ENCODE measurements at places on chromosomes 1 and 21.

- DNase-seq = no peak
These were observed 156.7 kb downstream of the NR5A2 start for GRCh38 chr1:200184196-200184595.

DNA sequence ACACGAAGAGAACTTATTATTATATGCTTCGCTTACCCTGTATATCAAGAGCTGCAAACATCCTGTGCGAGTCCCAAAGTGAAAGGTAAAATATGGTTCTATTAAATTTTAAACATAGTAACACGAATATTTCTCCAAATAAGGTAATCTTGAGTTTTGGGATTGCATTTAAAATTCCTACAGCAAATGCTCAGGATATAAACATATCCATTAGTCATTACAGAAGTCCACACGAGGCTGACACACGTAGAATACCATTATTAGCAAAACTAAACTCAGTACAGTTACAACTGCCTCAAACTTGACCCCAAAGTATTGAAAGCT, 282 bp upstream of the LYPLAL1 start:
- no peak for DNase-seq

DNA sequence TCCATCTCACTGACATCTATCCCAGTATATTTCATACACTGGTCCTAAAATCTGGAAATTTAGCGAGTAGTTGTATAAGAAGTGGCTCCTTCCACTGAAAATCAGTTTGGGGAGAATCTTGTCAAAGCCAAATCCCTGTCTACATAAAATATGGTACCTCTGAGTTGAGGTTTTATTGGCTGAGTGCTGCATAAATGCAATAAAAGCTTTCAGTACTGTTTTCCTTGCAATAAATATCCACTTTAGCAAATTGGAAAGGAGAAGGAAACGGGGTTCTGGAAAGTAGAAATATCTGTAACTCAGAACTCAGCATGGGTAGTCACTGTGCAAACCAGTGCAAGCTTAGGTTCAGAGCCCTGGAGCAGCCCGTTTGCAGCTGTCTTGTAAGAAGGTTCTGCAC, 580.2 kb downstream of the SMYD3 start:
- no peak for DNase-seq

DNA sequence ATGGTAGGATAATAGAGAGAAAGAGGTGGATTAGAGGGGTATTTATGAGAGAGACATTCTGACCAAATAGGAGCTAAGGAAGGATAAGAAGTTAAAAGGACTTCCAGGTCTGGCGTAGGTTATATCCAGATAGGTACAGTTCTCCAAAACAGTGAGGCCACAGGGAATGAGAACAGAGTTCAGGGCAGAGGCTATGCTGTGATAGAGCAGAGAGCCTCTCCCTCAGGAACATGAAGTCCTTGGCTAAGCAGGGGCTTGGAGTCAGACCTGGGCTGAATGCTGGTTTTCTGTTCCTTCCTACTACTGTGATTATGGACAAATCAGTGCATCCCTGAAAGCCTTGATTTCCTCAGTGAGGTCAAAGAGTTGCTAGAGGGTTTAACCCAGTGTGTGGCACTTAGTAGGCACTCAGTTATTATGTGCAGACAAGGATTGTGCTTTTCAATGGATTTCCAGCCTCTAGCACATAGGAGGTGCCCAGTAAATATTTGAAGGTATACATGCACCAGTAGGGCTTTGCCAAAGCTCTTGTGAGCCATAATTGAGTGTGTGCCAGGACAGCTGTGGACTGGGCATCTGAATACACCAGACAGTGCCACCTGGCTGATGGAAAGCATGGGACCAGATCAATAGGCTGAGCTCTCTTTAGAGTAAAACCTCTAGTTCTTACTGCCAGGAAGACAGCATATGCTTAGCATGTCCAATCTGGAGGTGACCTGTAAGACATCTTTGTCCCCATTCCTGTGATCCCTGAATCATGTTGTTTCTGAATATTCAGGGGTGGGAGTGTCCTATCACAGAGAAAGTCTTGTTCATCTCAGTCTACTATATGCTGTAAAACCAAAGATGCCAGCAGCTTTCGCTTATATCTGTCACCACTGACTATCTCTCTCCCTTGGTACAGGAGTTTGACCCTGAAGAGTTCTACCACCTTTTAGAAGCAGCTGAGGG, 111.1 kb downstream of the PIK3R3 start:
- DNase-seq = no peak

GRCh38 chr1:61426254-61426653, 298.7 kb downstream of the TM2D1 start:
- DNase-seq = no peak

- no peak for DNase-seq
These were observed 16.9 kb upstream of the MCL1 start for GRCh38 chr1:150596095-150596892.

DNA sequence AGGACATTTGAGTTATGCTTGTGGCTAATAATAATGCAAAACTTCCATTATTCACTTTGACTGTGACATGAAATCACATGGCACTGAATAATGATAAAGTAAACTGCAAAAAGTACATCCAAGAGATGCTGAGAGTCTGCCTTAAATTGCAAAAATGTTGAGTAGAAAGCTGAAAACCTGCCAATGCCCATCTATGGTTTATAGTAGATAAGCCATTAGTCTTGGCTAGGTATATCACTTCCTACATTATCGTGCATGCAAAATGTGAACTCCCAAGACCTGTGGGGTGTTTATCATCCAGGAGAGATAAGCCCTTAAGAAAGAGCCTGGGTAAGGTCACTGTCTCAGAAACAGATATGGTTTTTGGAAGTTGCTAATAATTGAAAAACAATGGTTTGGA, 208.7 kb upstream of the DPYD start:
- DNase-seq = no peak

GRCh38 chr1:109084563-109085517, 5.7 kb upstream of the TMEM167B start:
- DNase-seq = no peak

GRCh38 chr1:179164494-179164893, 65.0 kb downstream of the ABL2 start:
- no peak for DNase-seq

GRCh38 chr1:12475530-12475934, 142.5 kb downstream of the DHRS3 start:
- DNase-seq = peak; percentile 31

- no peak for DNase-seq
These were observed 283.9 kb downstream of the LRRC40 start for GRCh38 chr1:69921486-69921885.

DNA sequence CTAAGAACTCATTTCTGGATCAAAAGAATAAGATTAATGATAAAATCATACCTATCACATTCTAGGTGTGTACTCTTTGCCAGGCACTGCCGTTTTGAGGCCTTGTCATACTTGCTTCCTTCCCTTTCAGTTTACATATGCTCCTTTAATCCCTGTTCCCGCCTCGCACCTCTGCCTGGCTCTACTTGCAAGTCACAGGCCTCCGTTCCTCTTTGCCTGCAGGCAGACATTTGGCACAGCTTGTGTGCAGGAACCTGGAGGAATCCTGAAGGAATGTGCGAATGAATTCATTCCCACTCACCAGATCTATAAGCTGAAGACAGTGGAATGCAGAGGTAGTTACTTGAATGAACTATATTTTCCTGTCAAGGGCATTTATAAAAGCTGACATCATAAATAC, 13.8 kb downstream of the WLS start:
- no peak for DNase-seq

All from activated CD4-positive, alpha-beta T cell treated with anti-CD3 and anti-CD28 coated beads, Interleukin-2, Interleukin-6, amounts not matched to agents 100 ng/mL and 50 ng/mL, durations not matched to agents 16 hours and 8 hours (primary cell).